ENCODE measurements at places on chromosomes 6 and 20.

GRCh38 chr20:43506238-43506637 is 1.3 kb upstream of the L3MBTL1 start:
- no peak for DNase-seq

DNA sequence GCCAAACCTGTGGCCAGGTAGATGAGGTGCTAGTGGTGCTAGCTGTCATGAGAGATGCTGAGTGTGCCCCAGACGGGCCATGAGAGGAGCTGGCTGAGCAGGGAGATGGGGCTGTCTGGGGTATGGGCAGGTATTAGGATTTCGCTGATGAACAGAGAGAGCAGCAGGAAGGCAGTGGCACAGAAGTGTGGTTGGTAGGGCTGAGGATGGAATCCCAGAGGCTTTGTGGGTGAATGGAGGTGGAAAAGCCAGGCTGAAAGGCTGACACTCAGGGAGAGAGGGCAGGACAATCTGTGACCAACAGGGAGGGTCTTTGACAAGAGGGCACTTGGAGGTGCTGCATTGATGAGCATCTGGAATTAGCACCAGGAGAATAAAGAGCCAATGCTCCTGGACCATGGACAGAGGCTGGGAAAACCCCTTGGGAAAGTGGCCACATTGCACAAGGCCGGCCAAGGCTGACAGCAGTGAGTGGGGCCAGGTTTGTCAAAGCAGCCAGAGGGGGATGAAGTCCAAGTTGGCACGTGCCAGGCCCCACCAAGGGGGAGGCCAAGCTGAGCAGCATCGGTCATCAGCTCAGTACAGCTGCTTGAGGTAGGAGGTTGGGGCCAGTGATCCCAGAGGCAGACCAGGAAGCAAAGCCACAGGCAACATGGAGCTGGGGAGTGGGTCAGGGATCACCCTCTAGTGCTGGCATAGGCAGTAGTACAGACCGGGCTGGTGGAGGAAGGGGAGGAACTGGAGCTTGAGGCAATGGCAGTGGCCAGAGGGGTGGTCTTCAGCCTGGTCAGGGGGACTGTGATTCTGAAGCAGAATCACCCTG is 19.7 kb upstream of the SGK2 start:
- DNase-seq = no peak

- DNase-seq = no peak
Observed at GRCh38 chr6:137794516-137795201, 72.4 kb upstream of the TNFAIP3 start.

GRCh38 chr20:19964289-19965265 is 52.6 kb upstream of the NAA20 start:
- DNase-seq = no peak

- no peak for DNase-seq
Observed at GRCh38 chr20:1874450-1875182, 20.6 kb upstream of the SIRPA start.

DNA sequence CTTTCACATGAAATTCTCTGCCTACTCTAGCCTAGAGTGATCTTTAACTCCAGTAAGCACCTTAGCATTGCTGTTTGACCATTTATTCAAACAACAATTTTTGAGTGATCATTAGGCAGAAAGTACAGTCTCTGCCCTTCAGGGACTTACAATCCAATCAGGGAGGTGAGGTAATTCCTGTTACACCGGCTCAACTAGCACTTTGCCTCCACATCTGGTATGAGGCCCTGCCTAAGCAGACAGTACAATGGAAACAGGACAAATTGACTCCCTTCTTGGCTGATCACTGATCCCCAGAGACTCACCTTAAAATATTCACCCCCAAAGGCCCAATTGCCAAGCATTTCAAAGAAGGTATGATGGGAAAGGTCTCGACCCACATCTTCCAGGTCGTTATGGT is 1.4 kb downstream of the AARS2 start:
- no peak for DNase-seq

DNA sequence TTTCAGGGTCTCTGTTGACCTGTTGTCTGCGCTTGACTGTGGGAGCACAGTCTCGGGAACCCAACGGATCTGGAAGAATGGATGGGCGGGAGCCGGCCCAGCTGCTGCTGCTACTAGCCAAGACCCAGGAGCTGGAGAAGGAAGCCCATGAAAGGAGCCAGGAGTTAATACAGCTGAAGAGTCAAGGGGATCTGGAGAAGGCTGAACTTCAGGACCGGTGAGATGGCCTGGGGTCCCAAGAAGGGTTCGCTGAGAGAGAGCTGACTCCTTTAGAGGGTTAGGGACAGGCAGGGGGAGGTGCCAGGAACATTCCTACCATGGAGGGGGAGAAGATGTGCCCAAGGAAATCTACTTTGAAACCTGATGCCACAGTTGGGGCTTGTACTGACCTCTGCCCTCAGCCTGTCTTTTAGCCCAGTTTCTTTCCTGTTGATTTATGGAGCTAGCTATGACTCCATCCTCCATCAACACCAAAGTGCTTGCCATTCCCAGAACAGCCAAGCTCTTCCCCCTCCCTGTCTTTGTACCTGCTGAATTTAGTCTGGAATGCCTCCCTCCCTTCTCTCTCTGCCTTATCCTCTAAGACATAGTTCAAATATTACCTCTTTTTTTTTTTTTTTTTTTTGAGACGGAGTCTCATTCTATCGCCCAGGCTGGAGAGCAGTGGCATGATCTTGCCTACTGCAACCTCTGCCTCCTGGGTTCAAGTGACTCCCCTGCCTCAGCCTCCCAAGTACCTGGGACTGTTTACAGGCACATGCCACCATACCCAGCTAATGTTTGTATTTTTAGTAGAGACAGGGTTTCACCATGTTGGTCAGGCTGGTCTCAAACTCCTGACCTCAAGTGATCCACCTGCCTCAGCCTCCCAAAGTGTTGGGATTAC is 12.2 kb downstream of the CEP250 start:
- DNase-seq = no peak

DNA sequence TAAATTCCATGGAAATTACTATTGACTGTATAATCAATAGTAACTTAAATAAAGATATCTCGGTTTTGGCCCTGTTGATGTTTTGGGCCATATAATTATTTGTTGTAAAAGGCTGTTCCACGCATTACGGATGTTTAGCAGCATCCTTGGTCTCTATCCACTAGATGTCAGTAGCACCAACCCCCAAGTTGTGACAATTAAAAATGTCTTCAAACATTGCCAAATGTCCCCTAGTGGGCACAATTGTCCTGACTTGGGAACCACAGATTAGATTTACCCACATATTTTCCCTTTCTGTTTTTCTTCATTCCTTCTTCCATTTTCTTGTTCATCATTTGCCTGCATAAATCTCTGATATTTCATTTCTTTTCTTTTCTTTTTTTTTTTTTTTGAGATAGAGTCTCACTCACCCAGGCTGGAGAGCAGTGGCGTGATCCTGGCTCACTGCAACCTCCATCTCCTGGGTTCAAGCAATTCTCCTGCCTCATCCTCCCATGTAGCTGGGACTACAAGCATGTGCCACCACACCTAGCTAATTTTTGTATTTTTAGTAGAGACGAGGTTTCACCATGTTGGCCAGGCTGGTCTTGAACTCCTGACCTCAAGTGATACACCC is 13.6 kb upstream of the WFDC8 start:
- DNase-seq = peak; percentile 2

GRCh38 chr6:144613859-144614258 is 328.7 kb downstream of the UTRN start:
- DNase-seq = no peak

- no peak for DNase-seq
Observed at GRCh38 chr6:117200067-117200466, 65.3 kb upstream of the VGLL2 start.

- DNase-seq = no peak
Observed at GRCh38 chr6:113055061-113055460, 707.9 kb downstream of the RFPL4B start.
